Activated CD4-positive, CD25-positive, alpha-beta regulatory T cell treated with anti-CD3 and anti-CD28 coated beads, Interleukin-2, amount 50 U/mL, for 24 hours (primary cell): ENCODE measurements at places on chromosomes 5 and 9.
A peak's percentile ranks its signal among the peaks of the same experiment; 100 is the strongest.

- no peak for ATAC-seq
Observed at GRCh38 chr9:61665330-61665751, 475.5 kb downstream of the SPATA31A7 start.

GRCh38 chr9:95078511-95078910 is 239.0 kb downstream of the FANCC start:
- no peak for ATAC-seq

DNA sequence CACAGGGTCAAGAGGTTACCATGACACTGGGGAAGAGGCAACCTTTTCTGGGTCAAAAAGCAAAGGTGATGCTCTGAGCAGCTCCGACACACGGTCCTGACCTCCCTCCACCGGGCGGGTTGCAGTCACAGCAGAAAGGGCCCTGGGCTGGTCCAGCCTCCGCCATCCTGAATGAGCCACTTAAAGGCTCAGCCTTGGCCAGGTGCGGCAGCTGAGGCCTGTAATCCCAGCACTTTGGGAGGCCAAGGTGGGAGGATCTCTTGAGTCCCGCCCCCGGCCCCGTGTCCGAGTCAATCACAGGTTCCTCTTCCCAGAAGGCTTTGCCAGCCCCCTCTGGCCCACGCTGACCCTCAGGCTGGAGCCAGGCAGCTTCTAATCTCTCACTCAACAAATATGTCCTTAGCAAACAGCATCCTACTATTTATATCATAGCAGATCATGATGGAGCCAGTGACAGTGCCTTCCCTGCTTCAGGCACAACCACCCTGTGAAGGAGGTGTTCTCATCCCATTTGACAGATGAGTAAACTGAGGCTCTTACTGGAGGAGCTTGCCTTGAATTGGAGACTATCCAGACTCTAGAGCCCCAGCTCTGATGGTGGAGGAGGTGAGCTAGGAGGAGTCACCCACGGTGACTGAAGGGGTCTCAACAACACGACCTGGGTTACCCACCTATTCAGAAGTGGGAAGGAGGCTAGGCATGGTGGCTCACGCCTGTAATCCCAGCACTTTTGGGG is 79.1 kb downstream of the LRSAM1 start:
- ATAC-seq = no peak

- peak; percentile 10 for ATAC-seq
Observed at GRCh38 chr5:135246923-135247795, 151.9 kb downstream of the MACROH2A1 start.

- no peak for ATAC-seq
Observed at GRCh38 chr5:74116266-74116665, 490.3 kb downstream of the ARHGEF28 start.

DNA sequence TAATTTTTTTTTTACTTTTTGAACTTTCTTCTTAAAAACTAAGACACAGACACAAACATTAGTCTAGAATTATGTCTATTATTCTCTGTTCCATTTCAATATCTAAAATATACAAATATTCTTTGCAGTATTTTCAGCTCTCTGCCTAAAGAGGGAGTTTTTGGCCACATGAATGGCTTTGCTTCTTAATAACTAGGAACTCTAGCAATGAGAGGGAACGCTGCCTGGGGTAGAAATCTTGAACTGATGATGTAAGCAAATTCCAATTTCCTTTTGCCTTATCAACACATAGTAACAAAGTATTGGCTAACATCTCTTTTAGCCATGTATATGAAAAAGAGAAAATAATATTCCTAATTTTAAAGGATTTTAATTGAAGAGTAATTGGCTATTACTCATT is 51.9 kb downstream of the SLC25A46 start:
- no peak for ATAC-seq

DNA sequence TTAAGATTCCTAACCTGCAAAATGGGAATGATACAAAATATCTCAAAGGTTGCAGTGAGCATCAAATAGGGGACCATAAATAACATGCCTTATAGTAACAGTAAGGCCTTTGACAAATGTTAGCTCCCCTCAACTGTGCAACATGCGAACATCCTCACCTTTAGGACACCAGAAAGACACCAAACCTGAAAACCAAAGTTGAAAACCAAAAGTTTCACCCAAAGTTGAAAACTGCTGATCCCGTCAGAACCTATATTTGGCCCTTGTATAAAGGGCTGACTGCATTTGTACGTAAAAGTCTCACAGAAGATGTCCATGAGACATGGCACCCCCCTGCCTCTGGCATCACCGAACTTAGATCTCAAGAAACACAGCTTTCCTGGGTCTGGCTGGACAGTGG is 12.1 kb downstream of the CDK5RAP2 start:
- ATAC-seq = no peak

DNA sequence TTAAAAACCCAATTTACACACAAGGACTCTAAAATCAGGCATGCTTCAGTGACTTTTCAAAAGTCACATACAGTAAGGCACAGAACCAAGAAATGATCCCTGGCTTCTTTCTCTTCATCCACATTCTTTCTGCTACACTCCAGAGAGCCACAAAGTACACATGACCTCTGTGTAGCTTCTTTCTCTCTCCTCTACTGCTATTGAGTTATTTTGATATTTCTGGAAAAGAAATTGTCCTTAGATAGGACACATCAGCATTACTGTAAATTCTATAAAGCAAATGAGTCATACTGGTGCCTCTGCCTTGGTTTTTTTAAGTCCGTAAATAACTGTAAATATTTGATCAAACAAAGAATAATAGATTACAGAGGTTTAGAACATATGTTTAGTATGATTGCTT is 96.3 kb downstream of the KIAA0825 start:
- no peak for ATAC-seq

DNA sequence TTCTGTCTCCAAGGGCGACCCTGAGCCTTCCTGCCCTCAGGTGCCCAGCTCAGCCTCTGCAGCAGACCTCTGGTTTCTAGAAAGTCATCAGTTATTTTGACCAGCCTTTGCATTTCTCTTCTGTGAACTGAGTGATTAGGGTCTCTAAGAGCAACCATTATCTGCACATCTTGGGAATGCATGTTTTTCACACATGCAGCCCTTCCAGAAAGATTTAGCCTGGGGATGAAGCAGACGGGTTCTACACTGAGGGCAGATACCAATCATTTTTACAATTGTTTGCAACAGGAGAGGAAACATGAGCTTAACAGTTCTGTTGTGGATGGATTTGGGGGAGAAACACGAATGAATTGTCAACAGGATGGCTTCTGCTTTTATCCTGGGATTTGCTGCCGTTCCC is 90.1 kb upstream of the PITX1 start:
- no peak for ATAC-seq

- no peak for ATAC-seq
Observed at GRCh38 chr9:69086769-69087168, 51.2 kb downstream of the FXN start.

DNA sequence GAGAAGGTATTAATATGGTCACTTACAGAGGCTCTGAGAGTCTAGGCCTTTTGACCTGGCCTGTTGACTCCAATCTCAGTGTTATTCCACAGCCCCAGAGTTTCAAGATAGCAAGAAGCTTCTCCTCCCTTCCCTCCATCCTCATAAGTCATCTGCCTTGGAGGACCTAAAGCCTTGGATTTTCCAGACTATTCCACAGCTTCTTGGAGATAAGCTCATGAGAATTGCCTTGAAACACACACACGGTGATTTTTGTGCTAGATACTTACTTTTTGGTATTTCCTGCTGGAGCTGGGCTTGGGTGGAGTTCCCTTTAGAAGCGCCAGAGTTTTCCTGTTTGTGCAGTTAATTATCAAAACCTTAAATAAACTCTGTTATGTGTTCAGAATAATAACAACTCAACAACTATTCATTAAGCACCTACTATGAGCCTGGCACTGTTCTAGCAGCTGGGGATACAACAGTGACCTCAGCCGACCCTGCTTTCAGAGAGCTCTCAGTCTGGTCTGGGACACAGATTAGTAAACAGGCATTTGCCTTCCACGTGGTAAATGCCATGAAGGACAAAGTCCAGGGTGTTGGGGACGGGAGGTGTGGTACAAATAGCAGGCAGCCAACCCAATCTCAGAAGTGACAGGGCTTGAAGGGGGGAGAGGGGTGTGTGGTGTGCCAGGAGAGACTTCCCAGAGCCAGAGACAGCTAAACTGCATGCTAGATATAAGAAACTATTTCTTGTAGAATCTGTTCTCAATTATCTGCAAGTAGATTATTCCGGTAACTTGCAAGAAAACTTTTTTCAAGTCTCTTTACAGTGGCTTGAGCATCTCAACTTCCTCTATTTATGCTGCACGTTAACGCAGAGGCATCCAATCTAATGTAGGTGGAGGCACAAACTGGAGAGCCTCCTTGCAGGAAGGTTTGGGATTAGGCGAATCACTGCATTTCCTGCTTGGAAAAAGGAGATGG is 55.9 kb upstream of the KLF9 start:
- no peak for ATAC-seq

DNA sequence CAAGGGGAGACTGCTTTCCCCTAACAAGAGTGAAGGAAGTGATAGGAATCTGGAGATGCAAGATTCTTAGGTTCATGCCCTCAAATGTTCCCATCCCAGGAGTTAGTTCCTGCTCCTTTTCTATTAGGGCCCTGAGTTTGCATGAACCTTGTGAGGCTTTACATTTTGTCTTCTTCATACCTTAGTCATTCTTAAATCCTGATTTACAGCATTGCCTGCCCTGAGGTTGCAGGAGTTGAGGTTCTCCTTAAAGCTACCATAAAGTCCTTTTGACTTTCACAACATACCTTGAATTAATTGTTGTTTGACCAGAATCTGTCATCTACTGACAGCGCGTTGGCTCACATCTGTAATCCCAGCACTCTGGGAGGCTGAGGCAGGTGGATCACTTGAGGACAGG is 151.5 kb upstream of the ABCA1 start:
- no peak for ATAC-seq

- ATAC-seq = no peak
Observed at GRCh38 chr5:41796061-41796460, 74.2 kb downstream of the OXCT1 start.

GRCh38 chr9:131365546-131365945 is 28.3 kb upstream of the PRRC2B start:
- no peak for ATAC-seq

DNA sequence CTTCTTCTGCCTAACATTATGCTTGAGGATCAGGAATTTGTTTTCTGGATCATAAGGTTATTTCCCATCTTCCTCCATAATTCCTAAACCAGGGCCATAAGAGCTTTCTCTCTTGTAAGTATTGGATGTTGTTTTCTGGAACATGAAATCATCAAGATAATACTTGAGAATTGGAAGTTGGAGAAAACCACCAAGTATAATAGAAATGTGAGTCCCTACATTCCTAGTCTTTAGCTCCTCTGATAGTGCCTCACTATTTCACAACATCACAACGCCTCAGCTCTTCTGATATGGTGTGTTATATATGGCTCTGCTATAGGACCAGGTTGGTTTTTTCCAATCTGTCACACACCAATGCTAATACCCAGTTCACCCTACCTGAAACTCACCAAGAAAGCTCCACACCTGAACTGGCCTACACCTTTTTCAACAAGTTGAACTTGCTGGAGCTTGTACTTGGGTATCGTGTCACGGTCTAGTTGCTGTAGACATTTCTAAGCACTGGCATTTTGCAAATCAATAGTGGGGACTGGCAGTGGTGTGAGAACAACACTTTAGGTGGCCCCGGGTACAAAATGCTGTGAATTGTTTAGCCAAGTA is 141.1 kb downstream of the ACTBL2 start:
- ATAC-seq = no peak

DNA sequence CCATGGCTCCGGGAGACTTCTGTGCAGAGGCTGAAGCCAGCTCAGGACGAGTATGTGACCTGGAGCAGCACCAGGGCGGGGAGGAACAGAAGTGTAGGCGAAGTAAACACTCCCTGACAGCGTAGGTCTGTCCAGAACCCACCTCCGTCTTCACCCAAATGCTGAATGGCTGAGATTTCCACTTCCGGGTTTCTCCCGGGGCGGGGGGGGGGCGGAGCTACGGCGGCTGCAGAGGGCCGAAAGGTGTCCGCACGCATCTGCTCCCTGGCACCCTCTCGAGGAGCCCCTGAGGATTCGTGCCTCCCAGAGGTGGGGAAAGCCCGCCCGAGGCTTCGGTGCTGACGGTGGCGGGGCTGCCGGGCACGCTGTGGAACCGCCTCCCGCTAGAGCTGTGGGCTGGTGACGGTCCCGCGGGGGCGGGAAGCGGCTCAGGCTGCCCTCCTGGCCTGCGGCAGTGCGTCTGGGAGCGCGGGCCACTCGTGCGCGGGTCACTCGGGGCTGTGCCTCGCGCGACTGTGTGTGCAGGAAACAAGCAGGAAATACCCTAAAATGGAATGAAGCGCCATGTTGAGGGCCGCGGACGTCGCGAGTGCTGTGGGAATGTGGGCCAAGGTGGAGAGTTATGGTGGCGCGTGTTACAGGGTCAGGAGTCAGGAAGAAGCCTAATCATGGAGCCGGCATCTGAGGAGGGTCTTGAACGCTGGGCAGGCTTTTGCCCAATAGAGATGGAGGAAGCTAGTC is 1425.4 kb downstream of the FOXD4L5 start:
- ATAC-seq = no peak

DNA sequence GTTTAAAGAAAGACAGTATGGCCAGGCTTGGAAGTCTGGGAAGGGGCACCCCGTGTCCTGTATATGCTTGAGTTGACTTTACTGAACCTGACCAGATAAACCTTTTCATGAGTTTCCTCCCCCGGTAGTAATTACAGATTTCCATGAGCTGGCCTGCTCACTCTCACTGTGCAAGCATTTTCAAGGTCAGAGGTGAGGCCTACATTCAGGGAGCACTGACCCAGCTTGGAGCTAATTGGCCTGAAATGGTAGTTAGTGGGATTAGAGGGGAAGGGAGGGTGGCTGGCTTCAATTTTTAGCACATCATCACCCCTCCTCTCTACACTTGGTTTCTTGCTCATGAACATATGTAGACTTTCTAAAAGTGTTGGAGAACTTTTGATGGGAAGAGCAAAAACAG is 99.2 kb downstream of the PSAT1 start:
- no peak for ATAC-seq

GRCh38 chr9:134635351-134636148 is 6.1 kb upstream of the COL5A1 start:
- ATAC-seq = no peak

DNA sequence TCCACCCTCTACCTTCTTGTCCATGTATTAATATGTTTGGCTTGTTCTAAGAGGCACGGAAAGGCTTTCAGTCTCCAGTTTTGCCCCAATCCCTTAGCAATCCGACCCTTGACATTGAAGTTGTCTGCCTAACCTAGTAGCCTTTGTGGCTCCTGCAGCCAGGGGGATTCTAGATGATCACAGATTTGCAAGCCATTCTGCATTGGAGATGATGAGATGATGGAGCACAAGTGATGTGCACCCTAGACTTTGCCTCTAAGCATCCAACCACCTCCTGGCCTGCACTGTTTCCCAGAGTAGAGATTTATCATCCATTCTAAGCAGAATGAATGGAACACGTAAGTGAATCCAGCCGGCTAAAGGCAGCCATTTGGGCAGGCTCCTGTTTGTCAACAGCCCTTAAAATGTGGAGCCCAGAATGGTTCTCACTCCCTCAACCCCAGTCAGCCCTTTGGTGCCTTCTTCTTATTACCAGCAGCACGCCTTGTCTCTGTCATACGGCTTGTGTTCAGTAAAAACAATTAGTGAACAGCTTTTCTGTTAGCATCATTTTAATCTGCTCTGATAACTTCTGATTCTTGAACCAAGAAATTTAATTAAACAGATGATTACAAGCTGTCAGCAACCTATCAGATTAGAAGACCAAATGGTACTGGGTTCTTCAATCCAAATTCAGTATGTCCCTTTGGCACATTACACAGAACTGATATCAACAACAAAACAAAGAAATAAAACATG is 5.7 kb upstream of the TRAF1 start:
- ATAC-seq = no peak

GRCh38 chr9:132023419-132024180 is 56.1 kb downstream of the MED27 start:
- ATAC-seq = no peak
